GM23248 (cell line): ENCODE measurements at places on chromosomes 3 and 15.

- H3K4me3 ChIP-seq: no peak overlapping the region
- H3K4me1 ChIP-seq: peaks cover 5% of the 10 kb centered on the region
- no peak overlapping the region for H3K27ac ChIP-seq
- DNase-seq: no peak
- no peaks in the 10 kb centered on the region for H3K36me3 ChIP-seq
These were observed 50.3 kb downstream of the HERC1 start for GRCh38 chr15:63783441-63783840.

- no peak overlapping the region for H3K4me3 ChIP-seq
- DNase-seq: no peak
- H3K27me3 ChIP-seq: no peaks in the 10 kb centered on the region
- H3K27ac ChIP-seq: no peak overlapping the region
These were observed 4.4 kb upstream of the ELP6 start for GRCh38 chr3:47517937-47518336.

GRCh38 chr3:105915524-105915923 lies 46.7 kb upstream of the CBLB start:
- H3K4me3 ChIP-seq: no peak overlapping the region
- no peak overlapping the region for H3K27ac ChIP-seq
- no peaks in the 10 kb centered on the region for H3K4me1 ChIP-seq
- H3K27me3 ChIP-seq: no peaks in the 10 kb centered on the region
- H3K36me3 ChIP-seq: no peaks in the 10 kb centered on the region

DNA sequence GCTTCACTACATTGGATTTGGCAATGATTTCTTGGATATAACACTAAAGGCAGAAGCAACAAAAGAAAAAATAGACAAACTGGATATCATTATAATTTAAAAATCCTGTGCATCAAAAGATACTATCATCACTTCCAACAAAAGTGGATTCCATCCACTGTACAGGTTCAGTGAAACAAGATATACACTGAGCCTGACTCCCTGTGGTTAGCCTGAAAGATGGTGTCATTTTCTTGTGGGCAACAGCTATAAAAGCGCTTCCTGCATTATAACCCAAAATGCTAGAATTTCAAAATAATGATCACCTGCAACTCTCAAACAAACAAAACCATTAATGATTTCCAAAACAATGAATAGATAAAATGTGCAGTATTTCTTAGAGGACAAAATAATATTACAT lies 39.6 kb upstream of the TBC1D23 start:
- DNase-seq: no peak
- H3K27me3 ChIP-seq: no peaks in the 10 kb centered on the region
- H3K36me3 ChIP-seq: no peaks in the 10 kb centered on the region
- peaks cover 12% of the 10 kb centered on the region for H3K4me1 ChIP-seq
- no peak overlapping the region for H3K27ac ChIP-seq

GRCh38 chr15:31278061-31278445 lies 48.6 kb upstream of the KLF13 start:
- H3K27ac ChIP-seq: no peak overlapping the region
- H3K4me3 ChIP-seq: no peak overlapping the region
- H3K36me3 ChIP-seq: no peaks in the 10 kb centered on the region
- H3K4me1 ChIP-seq: no peaks in the 10 kb centered on the region

- H3K27me3 ChIP-seq: no peaks in the 10 kb centered on the region
- no peak overlapping the region for H3K4me3 ChIP-seq
- H3K27ac ChIP-seq: no peak overlapping the region
- H3K36me3 ChIP-seq: no peaks in the 10 kb centered on the region
- DNase-seq: no peak
- H3K4me1 ChIP-seq: no peaks in the 10 kb centered on the region
These were observed 107.0 kb upstream of the UBE2E1 start for GRCh38 chr3:23698652-23699313.

GRCh38 chr3:59895972-59896371 lies 846.1 kb upstream of the CFAP20DC start:
- DNase-seq: no peak
- H3K36me3 ChIP-seq: no peaks in the 10 kb centered on the region
- no peaks in the 10 kb centered on the region for H3K27me3 ChIP-seq
- H3K4me3 ChIP-seq: no peak overlapping the region
- H3K27ac ChIP-seq: no peak overlapping the region

DNA sequence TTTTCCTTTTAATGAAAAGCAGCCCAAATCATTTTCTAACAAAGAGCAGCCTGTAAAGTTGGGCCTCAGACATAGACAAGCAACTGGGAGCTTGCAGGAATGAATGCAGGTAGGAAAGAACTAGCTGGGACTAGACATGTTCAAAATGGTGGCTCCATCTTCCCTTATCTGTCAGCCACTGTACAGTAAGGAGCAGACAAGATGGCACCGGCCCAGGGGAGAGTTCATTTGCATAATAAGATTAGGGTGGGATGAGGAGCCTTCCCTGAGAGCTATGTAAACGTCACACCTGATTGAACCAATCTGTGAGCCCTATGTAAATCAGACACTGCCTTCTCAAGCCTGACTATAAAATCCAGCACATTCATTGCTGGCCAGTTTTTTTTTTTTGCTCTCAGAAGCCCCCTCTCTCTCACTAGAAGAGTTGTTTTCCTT lies 59.7 kb upstream of the GK5 start:
- H3K36me3 ChIP-seq: no peaks in the 10 kb centered on the region
- no peaks in the 10 kb centered on the region for H3K27me3 ChIP-seq
- no peak overlapping the region for H3K27ac ChIP-seq
- no peak overlapping the region for H3K4me3 ChIP-seq

DNA sequence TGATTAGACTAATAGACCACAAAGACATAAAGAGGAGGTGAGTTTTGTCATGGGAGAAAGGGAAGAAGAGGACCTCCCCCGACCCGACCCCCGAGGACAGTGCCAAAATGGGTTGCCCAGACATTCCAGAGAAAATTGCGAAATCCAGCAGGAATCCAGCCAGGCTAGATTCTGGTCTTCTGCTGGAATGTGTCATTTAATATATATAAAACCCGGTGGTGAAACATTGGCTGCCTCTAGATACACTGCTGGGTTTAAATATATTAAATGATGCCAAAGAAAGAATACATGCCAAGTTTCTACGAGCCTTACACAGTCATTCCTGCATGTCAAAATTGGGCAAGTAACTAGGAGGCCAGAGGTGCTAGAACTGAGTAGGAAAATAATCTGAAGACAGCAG lies 45.3 kb upstream of the SPESP1 start:
- no peak overlapping the region for H3K27ac ChIP-seq
- no peak overlapping the region for H3K4me3 ChIP-seq
- H3K36me3 ChIP-seq: no peaks in the 10 kb centered on the region
- H3K27me3 ChIP-seq: peaks cover 5% of the 10 kb centered on the region; the same call in 1 of the 2 replicates

DNA sequence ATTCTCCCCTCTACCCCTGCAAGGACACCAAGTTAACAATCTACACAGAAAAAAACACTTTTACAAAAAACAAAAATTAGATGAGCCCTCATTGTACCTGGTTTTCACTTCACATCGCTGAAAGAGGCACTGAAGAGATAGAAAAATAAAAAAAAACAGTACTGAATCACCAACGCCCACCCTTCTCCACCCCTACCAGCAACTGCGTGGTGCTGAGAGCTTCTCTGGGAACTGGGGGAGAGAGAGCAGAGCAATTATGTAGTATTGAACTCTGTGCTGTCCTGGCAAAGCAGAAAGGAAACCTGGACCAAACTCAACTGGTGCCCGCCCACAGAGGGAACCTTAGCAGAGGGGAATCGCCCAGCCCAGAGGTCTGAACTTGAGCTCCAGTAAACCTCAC lies 44.6 kb downstream of the WDR49 start:
- H3K27me3 ChIP-seq: no peaks in the 10 kb centered on the region
- no peaks in the 10 kb centered on the region for H3K36me3 ChIP-seq
- no peak overlapping the region for H3K27ac ChIP-seq
- H3K4me3 ChIP-seq: no peak overlapping the region
- no peaks in the 10 kb centered on the region for H3K4me1 ChIP-seq

- 0 out of 2 replicates have a peak overlapping the region, but pooled peaks have one; percentile 37 for H3K27ac ChIP-seq
These were observed 68.0 kb downstream of the LRRK1 start for GRCh38 chr15:100987143-100987542.

DNA sequence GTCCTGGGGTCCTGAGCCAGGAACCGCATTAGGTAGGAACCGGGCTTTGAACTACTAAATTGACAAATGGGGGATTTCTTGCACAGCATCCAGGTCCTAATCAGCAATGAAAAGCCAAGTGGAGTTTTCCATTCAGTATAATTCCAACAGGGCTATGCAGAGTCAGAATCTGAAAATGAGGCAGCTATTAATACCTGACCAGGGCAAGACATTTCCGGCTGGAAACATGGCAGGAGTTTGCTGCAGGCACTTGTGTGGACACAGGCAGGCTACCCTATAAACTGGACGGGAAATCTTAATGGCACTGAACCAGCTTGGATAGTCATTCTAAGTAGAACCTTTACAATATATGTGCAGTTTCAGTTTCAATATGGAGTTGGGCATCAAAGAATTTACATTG lies 553.1 kb downstream of the FGF12 start:
- no peaks in the 10 kb centered on the region for H3K36me3 ChIP-seq
- no peak for DNase-seq
- H3K4me3 ChIP-seq: no peak overlapping the region
- no peaks in the 10 kb centered on the region for H3K4me1 ChIP-seq
- no peaks in the 10 kb centered on the region for H3K27me3 ChIP-seq

DNA sequence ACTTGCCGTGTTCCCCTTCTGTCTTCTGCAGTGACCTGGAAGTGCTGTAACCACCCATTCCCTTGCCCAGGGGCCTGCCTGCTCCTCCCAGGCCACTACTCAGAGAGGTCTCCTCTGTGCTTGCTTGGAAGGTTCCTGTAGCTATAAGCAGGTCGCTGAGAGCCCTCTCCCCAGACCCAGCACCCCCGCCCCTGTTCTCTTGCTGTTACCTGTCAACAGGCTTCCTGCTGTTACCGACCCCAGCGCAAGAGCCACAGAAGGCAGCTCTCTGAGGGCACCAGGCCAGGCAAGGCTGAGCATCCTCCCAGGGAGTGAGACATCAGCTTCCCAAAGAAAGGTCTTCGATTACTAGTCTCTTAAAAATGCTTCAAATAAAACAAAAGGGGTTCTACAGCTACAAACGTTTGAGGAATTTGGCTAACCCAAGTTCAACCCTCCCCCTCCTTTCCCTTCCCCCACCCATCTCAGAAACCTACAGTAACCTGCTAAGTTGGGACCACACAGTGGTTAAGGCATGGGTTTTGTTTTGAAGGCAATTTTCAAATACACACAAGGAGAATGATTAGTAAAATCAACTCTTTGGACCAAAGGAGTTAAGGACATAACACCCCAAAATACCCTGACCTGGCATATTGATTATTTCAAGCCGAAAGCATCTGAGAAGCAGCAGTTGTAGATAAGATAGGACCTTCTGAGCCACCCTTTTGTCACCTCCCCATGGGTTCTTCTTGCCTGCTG lies 74.9 kb upstream of the MFGE8 start:
- H3K4me3 ChIP-seq: no peak overlapping the region
- H3K36me3 ChIP-seq: no peaks in the 10 kb centered on the region
- peaks cover 41% of the 10 kb centered on the region for H3K4me1 ChIP-seq
- no peak overlapping the region for H3K27ac ChIP-seq

- no peak overlapping the region for H3K4me3 ChIP-seq
- no peak overlapping the region for H3K27ac ChIP-seq
- H3K27me3 ChIP-seq: peaks cover 10% of the 10 kb centered on the region; the same call in 1 of the 2 replicates
These were observed 5.1 kb downstream of the RBP1 start for GRCh38 chr3:139534455-139534812.

DNA sequence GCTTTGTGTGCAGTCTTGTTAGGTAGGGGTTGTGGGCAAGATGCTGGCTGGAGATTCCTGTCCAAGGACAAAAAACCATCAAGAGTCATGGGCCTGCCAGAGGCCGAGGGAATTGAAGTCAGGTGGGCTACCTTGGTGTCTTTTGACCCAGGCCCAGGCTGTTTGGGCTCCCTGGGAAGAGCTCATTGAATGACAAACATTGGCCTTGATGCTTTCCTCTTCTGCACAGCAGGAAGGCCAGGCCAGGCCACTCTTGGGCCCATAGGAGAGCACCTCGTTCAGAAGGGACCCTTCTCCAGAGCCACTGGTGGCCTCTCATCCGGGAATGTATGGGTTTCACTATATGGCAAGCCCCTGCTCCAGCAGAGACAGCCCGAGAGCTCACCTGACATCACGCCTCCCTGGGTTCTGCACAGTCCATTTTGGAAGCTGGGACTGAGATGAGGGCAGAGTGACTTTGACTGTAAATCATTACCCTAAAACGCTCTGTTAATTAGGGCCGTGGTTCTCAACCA lies 169.1 kb downstream of the NSMCE3 start:
- H3K4me3 ChIP-seq: no peak overlapping the region
- DNase-seq: no peak
- H3K27ac ChIP-seq: no peak overlapping the region
- peaks cover 8% of the 10 kb centered on the region for H3K27me3 ChIP-seq
- H3K4me1 ChIP-seq: no peaks in the 10 kb centered on the region
- no peaks in the 10 kb centered on the region for H3K36me3 ChIP-seq

DNA sequence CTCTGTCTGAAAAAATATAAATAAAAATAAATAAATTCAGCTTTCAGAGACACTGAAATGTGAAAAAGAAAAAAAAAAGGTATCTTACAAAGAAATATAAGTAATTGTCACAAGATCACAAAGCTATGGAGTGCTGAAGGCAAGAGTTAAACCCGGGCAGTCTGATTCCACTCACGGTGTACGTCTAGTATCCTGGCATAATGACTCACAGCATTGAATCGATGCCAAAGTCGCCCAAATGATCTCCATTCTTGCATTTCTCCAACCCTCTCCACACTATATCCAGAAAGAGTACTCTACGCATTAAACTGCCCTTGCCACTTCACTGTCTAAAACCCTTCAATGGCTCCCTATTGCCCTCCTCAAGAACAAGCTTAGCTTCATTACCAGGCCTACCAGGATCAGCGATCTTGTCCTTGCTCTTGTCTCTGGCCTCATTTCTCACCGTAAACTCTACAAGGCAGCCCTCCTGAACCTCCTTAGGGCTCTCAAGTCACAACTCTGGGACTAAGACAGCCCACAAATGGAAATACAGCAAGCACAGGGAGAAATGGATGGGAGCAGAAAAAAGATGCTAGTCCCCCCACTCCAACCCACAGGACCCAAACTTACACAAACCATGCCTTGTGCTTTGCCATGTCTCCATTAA lies 7.7 kb downstream of the SUCLG2 start:
- H3K27me3 ChIP-seq: no peaks in the 10 kb centered on the region
- peak overlapping the region; percentile 37 for H3K4me3 ChIP-seq
- H3K36me3 ChIP-seq: no peaks in the 10 kb centered on the region

- peaks cover 6% of the 10 kb centered on the region; the same call in 1 of the 2 replicates for H3K27me3 ChIP-seq
- H3K4me3 ChIP-seq: no peak overlapping the region
- no peaks in the 10 kb centered on the region for H3K4me1 ChIP-seq
- no peak overlapping the region for H3K27ac ChIP-seq
- DNase-seq: no peak
These were observed 56.1 kb downstream of the PCSK6 start for GRCh38 chr15:101433396-101433795.

GRCh38 chr15:42072141-42072685 lies 22.1 kb downstream of the PLA2G4D start:
- no peaks in the 10 kb centered on the region for H3K4me1 ChIP-seq
- DNase-seq: no peak
- H3K27me3 ChIP-seq: peaks cover 34% of the 10 kb centered on the region

- DNase-seq: no peak
- no peak overlapping the region for H3K4me3 ChIP-seq
- no peaks in the 10 kb centered on the region for H3K36me3 ChIP-seq
These were observed 49.2 kb downstream of the TPRA1 start for GRCh38 chr3:127541320-127541719.

GRCh38 chr3:74413547-74414241 lies 200.8 kb downstream of the CNTN3 start:
- H3K27ac ChIP-seq: no peak overlapping the region
- no peak overlapping the region for H3K4me3 ChIP-seq
- H3K27me3 ChIP-seq: no peaks in the 10 kb centered on the region
- H3K4me1 ChIP-seq: no peaks in the 10 kb centered on the region
- H3K36me3 ChIP-seq: no peaks in the 10 kb centered on the region
- no peak for DNase-seq

GRCh38 chr15:88976656-88977055 lies 63.5 kb upstream of the MFGE8 start:
- 0 out of 2 replicates have a peak, but pooled peaks cover 4% of the 10 kb centered on the region for H3K27me3 ChIP-seq
- peaks cover 16% of the 10 kb centered on the region for H3K4me1 ChIP-seq
- H3K4me3 ChIP-seq: no peak overlapping the region
